ENCODE measurements at places on chromosomes 6 and 20. TPM values are rescaled to one million over a fixed set of nuclear protein-coding genes. Genes with fewer than 3 reads are reported as not detected.

The KCNB1 gene
- 0.12 TPM for total RNA-seq

The LMBRD1 gene
- 26.8 TPM for total RNA-seq

The APOM gene
- 1.9 TPM for total RNA-seq

The C20orf96 gene
- 5.1 TPM for total RNA-seq

The CUL9 gene
- total RNA-seq = 55.1 TPM

The BTNL2 gene
- total RNA-seq = not detected

The METTL24 gene
- not detected for total RNA-seq

The OPRM1 gene
- not detected for total RNA-seq

The TDRD6 gene
- not detected for total RNA-seq

The BEND6 gene
- not detected for total RNA-seq

The MUC21 gene
- not detected for total RNA-seq

The HLA-DMA gene
- 58.5 TPM for total RNA-seq

The CNKSR3 gene
- total RNA-seq = not detected

The C6orf141 gene
- total RNA-seq = not detected

The POU3F2 gene
- not detected for total RNA-seq

The MLN gene
- not detected for total RNA-seq

The CST3 gene
- 0.59 TPM for total RNA-seq

The CLVS2 gene
- total RNA-seq = not detected

The MRAP2 gene
- total RNA-seq = not detected

The TBXT gene
- not detected for total RNA-seq

The ZSCAN31 gene
- 1.3 TPM for total RNA-seq

The SNAP25 gene
- total RNA-seq = 0.39 TPM

The MYL9 gene
- total RNA-seq = 0.46 TPM

The RUNX2 gene
- total RNA-seq = 12.7 TPM

The NSFL1C gene
- 81.3 TPM for total RNA-seq

The CST7 gene
- total RNA-seq = 98.4 TPM

The SYNGAP1 gene
- total RNA-seq = 31.8 TPM

The RFX6 gene
- total RNA-seq = not detected

The EYS gene
- not detected for total RNA-seq

The POPDC3 gene
- total RNA-seq = not detected

The SLC22A2 gene
- total RNA-seq = not detected

The OCSTAMP gene
- total RNA-seq = 0.17 TPM

The RIPK1 gene
- total RNA-seq = 35.8 TPM

The KCNQ5 gene
- 4.1 TPM for total RNA-seq

The LY86 gene
- total RNA-seq = 5.8 TPM

The FOXP4 gene
- total RNA-seq = 6.1 TPM

The SLC32A1 gene
- not detected for total RNA-seq

The CFAP61 gene
- not detected for total RNA-seq

The EEF1A2 gene
- total RNA-seq = 1.6 TPM

The MEP1A gene
- total RNA-seq = not detected

The BCLAF1 gene
- total RNA-seq = 177 TPM

The PLAGL1 gene
- total RNA-seq = 8.8 TPM

The PDE7B gene
- total RNA-seq = 7.1 TPM

The C20orf141 gene
- total RNA-seq = not detected

The NKX2-2 gene
- not detected for total RNA-seq

The PNLDC1 gene
- total RNA-seq = 0.74 TPM

The EYA4 gene
- total RNA-seq = not detected

The OR2H1 gene
- total RNA-seq = not detected

The KIF13A gene
- 0.27 TPM for total RNA-seq
